Activated naive CD8-positive, alpha-beta T cell treated with anti-CD3 and anti-CD28 coated beads, Interleukin-2, amount 10 ng/mL, durations not matched to agents 7 days and 5 days (primary cell): ENCODE measurements at places on chromosomes 7 and 10. TPM values are rescaled to one million over a fixed set of nuclear protein-coding genes. Genes with fewer than 3 reads are reported as not detected.
A peak's percentile ranks its signal among the peaks of the same experiment; 100 is the strongest.

Gene MMRN2
- total RNA-seq: not detected

Gene EVX1
- total RNA-seq: not detected

Gene NUTM2B
- 1.8 TPM for total RNA-seq

Gene NRBF2
- total RNA-seq: 24.7 TPM

Gene ZNF786
- total RNA-seq: 10.3 TPM

Gene ARMC3
- total RNA-seq: not detected

- H3K36me3 ChIP-seq: no peaks in the 10 kb centered on the region
- no peak overlapping the region for H3K27ac ChIP-seq
- no peak overlapping the region for H3K4me3 ChIP-seq
- H3K27me3 ChIP-seq: peaks cover 5% of the 10 kb centered on the region
- DNase-seq: no peak
Observed at GRCh38 chr7:137772748-137773147, 74.0 kb downstream of the DGKI start.

- no peak overlapping the region for H3K4me3 ChIP-seq
- no peak overlapping the region for H3K27ac ChIP-seq
- H3K27me3 ChIP-seq: no peaks in the 10 kb centered on the region
- peaks cover 3% of the 10 kb centered on the region for H3K36me3 ChIP-seq
Observed at GRCh38 chr7:102208826-102209225, 77.8 kb upstream of the SH2B2 start.

DNA sequence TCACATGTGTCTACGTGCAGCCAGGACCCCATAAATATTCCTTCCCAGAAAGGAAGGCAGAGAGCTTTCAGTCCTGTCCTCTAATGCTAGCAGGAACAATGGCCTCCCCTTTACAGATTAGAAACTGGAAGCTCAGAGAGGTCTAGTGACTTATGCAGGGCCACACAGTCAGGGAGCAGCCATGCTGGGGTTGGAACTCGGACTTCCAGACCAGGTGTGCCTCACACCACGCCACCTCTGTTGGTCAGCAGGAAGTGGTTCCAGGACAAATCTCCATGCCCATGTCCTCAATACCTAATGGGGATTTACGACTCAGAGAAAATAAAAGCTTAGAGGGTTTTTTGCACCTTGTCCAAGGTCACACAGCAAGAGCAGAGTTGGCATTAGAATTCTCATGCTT, 378.9 kb downstream of the RPS24 start:
- H3K4me3 ChIP-seq: no peak overlapping the region
- H3K27ac ChIP-seq: no peak overlapping the region
- DNase-seq: no peak

GRCh38 chr10:50556237-50557120, 67.3 kb downstream of the SGMS1 start:
- H3K36me3 ChIP-seq: no peaks in the 10 kb centered on the region
- no peak overlapping the region for H3K4me3 ChIP-seq
- no peak overlapping the region for H3K27ac ChIP-seq
- no peak for DNase-seq
- H3K27me3 ChIP-seq: peaks cover 2% of the 10 kb centered on the region

DNA sequence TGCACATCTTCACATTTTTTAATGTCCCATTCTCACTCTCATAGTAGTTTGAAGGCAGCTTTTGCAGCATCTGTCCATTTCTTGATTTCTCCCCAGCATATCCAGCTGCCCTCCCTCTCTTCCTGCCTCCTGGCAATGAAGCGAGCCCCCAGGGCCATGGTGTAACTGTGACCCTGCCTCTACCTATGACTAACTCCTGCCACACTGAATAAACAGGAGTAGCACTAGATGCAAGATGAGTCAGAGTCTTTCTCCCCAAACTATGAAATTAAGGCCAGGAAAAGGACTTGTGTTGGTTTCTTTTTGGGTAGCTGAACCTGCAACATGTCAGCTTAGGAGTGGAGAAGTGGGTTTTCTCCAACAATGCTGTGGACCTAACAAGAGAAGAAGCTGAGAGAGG, 329.0 kb downstream of the RNLS start:
- H3K27ac ChIP-seq: no peak overlapping the region
- H3K36me3 ChIP-seq: no peaks in the 10 kb centered on the region
- DNase-seq: no peak
- H3K4me1 ChIP-seq: peaks cover 6% of the 10 kb centered on the region
- no peak overlapping the region for H3K4me3 ChIP-seq
- H3K27me3 ChIP-seq: no peaks in the 10 kb centered on the region

- no peaks in the 10 kb centered on the region for H3K27me3 ChIP-seq
- H3K36me3 ChIP-seq: peaks cover 14% of the 10 kb centered on the region
- peak overlapping the region; percentile 76 for H3K27ac ChIP-seq
- no peak for DNase-seq
Observed at GRCh38 chr7:74173491-74173865, 678 bp upstream of the EIF4H start.

DNA sequence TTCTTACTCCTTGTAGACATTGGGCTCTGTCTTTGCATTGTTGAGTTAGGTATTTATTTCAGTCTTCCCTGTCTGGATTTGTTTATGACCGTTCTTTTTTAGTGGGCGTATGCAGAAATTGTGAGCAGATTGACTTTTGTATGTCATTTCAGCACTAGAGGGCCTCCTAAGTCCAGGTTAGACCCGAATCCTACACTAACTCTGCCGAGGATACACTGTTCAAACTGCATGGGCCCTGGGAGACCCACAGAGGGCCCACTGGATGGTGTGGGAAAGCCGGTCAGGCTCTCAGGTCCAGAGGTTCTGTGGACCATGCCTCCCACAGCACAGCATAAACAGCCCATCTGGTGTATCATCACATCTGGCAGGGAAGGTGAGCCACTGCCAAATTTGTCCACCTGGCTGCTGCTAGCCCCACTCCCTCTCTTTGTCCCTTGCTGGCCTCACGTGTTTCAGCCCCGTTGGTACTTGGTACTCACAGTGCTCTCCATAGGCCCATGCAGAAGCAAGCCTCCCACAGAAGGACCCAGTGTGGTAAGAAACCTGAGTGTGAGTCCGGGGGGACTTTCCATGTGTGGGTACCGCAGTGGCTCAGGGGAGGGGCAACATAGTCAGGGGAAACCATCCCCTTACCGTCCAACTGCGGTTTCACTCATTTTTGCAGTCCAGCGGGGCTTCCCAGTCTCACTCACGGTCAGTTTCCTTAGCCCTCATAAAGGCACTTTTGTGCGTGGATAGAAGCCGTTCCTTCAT, 112.8 kb downstream of the APBB1IP start:
- H3K27ac ChIP-seq: no peak overlapping the region
- no peak for DNase-seq
- H3K36me3 ChIP-seq: peaks cover 75% of the 10 kb centered on the region
- no peaks in the 10 kb centered on the region for H3K4me1 ChIP-seq

GRCh38 chr10:122931088-122931906, 20.9 kb downstream of the FAM24A start:
- H3K36me3 ChIP-seq: peaks cover 15% of the 10 kb centered on the region
- no peak for DNase-seq
- no peaks in the 10 kb centered on the region for H3K27me3 ChIP-seq

- H3K36me3 ChIP-seq: no peaks in the 10 kb centered on the region
- no peak for DNase-seq
- no peak overlapping the region for H3K4me3 ChIP-seq
- H3K4me1 ChIP-seq: no peaks in the 10 kb centered on the region
- H3K27ac ChIP-seq: no peak overlapping the region
Observed at GRCh38 chr7:67636348-67637022, 639.9 kb downstream of the TYW1 start.
